ENCODE measurements at places on chromosomes 11 and 22.

DNA sequence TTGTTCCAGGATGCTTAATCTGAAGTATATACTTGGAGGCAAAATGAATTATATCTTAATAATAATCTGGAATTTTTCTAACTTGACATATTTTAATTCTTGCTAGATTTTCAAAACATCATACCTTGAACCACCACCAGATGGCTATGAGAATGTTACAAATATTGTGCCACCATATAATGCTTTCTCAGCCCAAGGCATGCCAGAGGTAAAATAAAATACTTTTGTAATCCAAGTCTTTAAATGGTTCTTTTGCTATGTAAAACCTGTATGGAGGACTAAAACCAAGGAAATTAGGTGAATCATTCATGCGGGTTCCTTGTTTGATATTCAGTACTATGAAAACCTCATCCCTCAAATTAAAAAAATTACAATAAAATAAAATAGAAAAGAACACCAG, 14.4 kb downstream of the NAALAD2 start:
- no peak for DNase-seq

GRCh38 chr11:34655335-34656008, 34.6 kb downstream of the EHF start:
- no peak for DNase-seq

DNA sequence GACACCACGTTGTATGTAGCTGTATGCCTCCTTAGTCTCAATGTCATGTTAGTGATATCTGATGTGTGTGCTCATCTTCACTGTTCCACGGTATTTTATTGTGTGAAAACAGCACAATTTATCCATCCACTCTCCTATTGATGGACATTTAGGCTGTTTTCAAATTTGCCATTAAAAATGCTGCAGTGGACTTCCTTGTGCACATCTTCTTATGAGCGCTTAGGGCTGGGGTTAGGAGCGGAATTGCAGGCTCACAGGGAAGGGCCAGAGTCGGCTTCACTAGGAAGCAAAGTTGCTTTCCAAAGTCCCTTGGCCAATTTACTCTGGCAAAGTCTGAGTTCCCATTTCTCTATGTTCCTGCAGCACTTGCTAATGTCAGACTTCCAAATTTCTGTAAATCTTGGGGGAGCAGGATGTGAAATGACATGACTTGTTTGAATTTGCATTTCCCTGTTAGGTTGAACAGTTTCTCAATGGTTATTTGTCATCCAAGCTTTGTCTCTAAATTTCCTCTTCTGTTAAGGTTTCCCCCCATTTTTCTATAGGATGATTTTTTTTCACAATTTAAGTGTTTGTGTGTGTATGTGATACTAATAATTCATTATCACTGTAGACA, 75.4 kb downstream of the MYEOV start:
- DNase-seq: no peak

DNA sequence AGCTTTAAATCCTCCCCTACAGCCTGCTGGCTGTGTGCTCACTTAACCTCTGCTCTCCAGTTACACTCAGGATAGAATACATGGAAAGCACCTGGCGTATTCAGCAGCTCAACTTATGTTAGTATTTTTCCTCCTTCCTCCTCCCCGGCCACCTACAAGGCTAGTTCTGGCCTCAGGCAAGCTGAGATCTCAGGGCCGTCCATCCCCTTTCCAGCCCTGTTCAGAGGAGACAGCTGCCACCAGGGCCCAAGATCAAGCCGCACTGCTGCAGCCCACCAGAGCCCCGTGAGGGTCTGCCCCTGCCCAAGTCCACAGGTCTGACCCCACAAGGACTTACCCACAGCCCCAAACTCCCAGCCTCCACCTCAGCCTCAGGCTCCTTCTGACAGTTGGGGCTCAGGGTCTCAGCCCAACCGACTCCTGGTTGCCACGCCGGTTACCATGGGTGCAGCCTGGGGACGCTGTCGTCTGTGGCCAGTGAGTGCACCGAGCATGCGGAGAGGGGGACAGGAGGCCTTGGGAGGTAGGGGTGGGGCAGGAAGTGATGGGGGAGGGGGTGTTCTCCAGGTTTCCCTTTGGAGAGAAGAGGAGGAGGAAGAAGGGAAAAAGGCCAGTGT, at the start of gene C11orf16:
C11orf16 (minus strand) TSS at position 384 of the 617 bp plus-strand sequence. CDS start 639 bp downstream, outside the sequence.
- no peak for DNase-seq

DNA sequence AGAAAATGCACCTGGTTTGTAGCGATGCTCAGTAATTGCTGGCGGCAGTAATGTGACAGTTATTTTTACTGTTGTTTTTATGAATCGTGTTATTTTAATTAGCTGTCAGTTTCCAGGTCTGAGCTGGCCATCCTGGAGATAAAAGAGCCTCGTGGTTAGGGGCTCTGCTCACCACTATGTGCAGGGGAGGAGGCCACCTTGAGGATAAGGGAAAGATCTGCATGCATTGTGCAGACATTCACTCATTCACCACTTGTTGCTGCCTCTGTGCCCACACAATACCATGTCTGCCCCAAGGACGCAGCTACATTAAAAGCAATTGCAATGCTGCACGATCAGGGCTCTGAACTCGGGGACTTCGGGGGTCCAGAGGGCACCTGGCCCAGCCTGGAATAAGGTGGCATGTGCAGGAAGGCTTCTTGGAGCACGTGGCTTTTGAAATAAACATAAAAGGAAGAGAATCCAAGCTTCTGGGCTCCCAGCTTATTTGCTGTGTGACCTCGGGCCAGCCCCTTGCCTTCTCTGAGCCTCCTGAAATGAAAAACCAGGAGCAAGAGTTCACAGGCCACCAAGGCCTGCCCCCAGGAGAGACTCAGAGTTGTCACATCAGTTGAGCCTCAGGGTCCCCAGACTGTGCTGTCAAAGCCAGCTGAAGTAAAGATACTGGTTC, 44.7 kb upstream of the SHISAL1 start:
- no peak for DNase-seq

DNA sequence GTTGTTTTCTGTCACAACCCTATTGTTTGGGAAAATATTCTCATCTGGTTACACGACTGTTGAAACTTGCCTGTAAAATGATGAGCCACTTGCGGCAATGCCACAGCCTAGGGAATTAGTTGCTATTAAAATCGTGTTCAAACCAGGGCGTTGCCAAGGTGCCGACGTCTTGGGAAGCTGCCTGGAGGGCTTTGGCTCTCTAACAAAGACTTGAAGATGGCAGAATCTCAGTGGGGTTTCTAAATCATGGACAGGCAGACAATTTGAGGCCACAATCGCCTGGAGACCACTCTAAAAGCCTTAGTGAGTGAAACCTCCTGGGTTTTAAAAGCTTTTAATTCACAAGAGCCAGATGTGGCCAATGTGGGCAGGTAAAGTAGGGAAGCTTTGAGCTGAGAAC, 117.2 kb upstream of the BMAL1 start:
- DNase-seq: no peak

- DNase-seq: no peak
These were observed 7.4 kb upstream of the RCE1 start for GRCh38 chr11:66835768-66836405.

DNA sequence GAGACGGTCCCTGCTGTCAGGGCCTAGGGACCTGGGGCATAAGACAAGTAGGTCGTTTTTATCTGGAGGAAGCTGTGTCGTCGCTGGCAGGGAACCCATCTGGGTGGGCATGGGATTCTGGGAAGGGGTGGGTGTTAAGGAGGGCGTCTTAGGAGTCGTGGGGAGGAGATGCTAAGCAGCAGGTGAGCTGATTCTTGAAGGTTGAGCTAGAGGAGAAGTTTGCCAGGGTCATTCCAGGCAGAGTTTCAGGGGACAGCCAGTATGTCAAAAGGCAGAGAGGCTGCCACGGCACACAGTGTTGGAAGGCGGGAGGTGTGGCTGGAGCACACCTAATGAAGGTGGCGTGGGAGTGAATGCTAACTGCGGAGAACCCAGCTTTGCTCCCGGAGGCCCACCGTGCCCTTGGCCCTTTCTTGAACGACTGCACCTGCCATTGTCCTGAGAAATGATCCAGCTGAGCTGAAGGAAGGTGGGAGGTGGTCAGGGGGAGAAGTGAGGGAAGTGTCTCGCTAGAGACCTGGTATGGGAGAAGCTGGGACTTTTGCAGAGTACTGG, 1.3 kb downstream of the FAM118A start:
- DNase-seq: no peak

- peak; percentile 16 for DNase-seq
These were observed 1.2 kb downstream of the KMT2A start for GRCh38 chr11:118437208-118438125.

DNA sequence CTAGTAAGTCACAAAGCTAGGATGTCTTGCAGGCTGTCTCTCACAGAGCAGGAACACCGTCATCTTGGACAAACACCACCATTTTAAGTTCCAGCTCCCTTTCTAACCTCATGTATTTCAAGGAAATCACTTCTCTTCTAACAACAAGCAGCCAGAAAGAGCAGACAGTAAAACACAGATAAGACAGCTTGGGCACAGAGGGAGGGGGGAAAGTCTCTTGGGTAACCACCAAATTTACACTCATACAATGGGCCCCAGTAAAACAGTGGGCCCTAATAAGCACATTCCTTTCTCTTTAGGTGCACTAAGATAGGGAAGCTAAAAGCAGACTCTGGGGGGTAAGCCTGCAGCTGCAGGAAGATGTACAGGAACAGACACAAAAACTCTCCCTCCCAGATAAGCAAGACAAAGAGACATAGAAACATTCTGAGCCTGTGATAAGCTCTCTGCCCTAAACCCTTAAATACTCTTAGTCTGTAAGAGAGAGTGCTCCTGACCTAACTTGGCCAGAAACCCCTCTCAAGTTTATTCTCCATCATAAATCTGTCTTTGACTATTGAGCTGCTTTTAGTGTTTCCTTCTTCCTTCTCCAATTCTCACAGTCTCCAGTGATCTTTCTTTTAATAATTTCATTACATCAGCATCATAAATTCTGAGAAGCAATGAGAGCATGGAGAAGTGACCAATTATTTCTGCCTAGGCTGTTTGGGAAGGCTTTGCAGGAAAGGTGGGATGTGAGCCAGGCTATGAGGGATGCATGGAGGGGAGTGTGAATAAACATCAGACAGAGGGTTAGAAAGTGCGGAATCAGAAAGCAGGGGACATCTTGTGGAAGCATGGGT, 7.4 kb downstream of the OR10D3 start:
- DNase-seq: no peak

- DNase-seq: no peak
These were observed 2.3 kb upstream of the CEP295 start for GRCh38 chr11:93659196-93659595.

DNA sequence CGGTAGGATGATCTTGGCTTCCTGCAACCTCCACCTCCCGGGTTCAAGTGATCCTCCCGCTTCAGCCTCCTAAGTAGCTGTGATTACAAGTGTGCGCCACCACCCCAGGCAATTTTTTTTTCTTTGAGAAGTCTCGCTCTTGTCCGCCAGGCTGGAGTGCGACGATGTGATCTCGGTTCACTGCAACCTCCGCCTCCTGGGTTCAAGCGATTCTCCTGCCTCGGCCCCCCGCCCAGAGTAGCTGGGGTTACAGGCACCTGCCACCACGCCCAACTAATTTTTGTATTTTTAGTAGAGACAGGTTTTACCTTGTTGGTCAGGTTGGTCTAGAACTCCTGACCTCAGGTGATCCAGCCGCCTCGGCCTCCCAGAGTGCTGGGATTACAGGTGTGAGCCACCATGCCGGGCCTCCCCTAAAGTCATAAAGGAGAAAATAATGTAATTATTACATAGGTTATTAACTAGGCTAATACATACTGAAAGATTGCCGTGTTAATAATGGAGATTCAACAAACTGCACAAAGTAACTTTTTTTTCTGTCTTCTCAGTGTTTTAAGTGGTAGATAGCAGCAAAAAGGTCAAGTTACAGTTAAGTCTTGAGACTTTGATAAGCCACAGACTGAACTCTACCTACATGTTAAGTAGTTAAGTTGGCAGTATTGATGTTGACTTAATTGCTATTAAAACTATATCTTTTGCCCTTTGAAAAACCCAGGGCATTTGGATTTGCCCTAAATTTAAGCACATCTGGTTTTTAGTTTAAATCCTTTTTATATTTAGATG, 3.9 kb downstream of the CAPRIN1 start:
- no peak for DNase-seq

DNA sequence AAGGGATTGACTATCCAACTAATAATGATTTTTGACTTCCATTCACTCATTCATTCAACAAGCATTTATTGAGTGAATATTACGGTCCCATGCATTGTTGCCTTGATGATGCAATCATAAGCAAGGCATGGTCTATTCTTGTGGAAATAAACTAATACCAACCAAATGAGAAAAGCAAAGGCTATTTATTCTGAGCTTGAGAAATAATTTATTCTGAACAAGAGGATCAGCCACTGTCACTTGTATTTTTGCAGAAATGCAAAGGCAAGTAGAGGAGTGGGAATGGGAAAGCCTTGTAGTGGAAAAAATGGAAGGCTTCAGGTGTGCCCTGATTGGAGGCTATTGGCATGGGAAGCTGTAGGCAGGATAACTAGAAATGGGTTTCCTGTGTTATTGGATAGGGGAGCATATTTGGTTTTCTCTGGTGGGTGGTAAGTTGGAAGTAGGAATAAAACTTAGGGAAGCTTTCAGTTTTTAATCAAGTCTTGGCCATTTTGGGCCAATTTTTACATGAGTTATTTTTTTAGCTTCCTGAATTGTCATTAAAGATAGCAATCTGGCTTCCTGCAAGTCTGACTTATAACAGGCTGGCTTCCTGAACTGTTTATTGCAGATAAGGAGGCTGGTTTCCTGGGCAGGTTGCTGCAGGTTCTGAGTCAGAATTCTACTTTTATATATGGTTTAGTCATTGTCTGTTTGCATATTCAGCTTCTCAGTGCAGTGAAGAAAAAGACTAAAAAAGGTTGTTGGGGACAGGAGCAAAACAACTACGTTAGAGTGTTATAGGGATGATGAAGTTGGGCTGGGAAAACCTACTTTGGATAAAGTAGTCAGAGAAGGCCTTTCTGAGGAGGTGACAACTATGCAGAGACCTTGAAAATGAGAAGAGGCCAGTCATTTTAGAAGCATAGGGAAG, 106.7 kb downstream of the APIP start:
- DNase-seq: peak; percentile 57

DNA sequence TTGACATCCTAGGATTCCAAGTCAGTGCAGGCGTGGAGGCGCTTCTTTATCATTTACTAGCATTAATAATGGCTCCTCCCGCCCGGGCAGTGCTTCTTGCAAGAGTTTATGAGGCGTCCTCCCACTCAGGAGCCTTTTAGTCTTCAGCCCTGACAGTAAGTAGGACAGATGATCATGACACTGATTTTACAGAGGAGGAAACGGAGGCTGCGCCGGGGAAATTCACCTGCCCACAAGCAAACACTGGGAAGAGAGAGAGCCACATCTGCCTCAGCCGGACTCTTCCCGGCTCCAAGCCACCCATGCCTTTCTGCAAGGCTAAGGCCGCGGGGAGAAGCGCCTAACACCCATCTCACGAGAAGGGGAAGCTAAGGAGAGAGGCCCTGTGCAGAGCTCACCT, 35.9 kb downstream of the KIAA0930 start:
- DNase-seq: no peak

DNA sequence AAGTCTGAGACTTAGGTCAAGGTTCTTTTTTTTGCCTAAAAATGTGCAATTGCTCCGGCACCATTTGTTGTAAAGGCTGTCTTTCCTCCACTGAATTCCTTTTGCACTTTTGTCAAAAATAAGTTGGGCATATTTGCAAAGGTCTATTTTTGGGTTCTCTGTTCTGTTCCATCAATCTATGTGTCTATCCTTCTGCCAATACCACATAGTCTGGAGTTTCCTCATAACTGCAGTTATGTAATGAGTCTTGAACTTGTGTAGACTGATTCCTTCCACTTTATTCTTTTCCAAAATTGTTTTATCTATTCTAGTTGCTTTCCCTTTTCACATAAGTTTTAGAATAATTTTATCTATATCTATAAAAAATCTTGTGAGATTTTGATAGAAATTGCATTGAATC, 6.7 kb downstream of the KCNJ5 start:
- DNase-seq: no peak

Measured in T-helper 2 cell (primary cell).